ENCODE measurements at places on chromosomes 4 and X.

GRCh38 chrX:13271511-13271910 is 48.3 kb downstream of the ATXN3L start:
- no peak for DNase-seq

DNA sequence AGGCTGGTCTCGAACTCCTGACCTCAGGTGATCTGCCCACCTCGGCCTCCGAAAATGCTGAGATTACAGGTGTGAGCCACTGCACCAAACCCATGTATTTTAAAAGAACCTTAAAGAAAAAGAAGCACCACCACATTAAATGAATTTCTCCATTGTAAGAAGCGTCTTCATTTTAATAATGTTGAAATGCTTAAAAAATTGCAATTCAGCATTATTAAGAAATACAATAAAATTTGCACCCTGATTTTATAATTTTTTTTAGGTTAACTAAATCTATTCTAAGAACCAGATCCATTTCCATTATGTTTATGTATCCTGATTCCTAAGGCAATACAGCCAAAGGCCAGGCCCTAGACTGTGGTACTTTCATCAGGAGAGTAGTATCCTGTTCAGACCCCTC is 167.2 kb downstream of the BTC start:
- no peak for DNase-seq

DNA sequence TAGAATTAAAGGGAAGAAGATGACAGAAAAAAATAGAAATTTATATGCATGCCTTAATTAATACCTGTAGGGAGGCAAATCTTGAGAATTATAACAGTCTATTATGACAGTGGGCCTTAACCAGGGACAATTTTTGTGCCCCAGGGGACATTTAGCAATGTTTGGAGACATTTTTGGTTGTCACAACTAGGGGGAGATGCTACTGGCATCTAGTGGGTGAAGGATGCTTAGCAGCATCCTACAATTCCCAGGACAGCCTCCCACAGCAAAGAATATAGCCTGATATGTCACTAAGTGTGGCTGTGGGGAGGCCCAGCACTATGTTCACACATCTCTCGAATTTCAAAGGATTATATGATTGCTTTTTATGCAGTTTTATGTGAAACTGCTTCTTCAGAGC is 10.5 kb downstream of the GPR82 start:
- peak; percentile 25 for DNase-seq

- DNase-seq = peak; percentile 21
These were observed 14.7 kb upstream of the DCHS2 start for GRCh38 chr4:154506253-154506652.

DNA sequence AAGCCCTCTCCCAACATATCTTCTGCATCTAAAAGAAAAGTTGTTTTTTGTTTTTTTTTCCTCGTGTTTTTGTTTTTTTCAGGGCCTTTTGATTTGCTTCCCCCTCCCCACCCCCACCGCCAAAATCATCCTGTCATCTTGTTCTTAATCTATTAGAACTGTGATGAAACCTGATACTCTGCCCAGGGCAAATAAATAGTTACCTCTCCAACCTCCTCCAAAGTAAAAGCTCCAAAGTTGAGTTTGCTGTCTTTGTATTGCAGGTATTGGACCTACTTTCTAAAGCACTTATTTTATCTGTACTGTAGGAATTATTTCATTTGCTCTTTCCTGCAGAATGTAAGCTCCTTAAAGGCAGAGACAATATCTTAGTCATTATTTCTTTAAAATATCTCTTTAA is 172.9 kb downstream of the SOWAHB start:
- no peak for DNase-seq

DNA sequence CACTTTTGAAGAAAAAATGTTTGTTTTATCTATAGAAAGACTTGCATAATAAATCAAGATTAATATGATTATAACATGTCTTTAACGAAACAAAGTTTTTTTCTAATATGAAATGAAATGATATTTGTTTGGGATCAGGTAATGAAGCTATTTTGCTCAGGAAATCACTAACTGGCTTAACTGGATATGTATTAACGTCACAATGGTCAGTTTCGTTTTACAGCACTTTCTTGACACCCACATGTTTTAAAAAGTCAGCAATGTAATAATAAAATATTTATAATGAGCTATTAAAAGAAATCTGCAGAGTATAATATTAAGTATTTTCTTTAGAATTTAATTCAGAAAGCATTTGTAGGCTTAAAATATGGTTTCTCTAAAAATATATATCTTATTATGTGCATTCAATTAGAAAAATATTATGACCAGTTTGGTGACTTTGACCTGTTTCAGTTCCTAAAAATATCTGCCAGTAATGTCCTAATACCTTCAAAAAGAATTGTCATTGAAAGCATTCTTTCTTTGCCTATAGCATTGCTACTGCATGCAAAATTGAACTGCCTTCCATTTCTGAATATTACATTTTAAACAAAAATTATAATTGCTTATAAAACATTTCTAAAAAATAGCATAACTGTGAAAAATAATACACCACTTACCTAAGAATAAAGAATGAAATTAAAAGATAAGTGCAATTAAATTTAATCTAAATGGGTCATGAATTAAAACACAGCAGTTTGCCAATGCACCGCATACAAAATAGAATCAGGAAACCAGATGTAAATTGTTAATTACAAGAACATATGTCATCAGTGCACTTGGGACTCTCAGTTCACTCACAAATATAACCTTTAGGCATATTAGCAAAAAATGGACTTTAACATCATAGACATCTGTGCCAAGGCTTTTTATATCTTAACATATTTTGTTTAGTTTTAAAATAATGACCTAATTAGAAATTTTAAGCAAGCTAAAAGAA is 31.6 kb downstream of the TIGD2 start:
- DNase-seq = no peak

GRCh38 chrX:145813081-145813480 is 4.5 kb upstream of the SLITRK2 start:
- no peak for DNase-seq

GRCh38 chr4:88938138-88938537 is 118.8 kb downstream of the FAM13A start:
- no peak for DNase-seq

DNA sequence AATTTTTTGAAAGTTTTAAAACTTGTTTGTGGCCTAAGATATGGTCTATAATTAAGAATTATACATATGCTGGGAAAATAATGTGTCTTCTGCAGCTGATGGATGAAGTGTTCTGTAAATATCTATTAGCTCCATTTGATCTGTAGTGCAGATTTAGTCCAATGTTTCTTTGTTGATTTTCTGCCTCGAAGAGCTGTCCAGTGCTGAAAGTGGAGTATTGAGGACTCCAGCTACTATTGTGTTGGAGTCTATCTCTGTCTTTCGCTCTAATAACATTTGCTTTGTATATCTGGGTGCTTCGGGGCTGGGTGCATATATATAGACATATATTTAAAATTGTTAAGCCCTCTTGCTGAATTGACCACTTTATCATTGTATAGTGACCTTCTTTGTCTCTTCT is 2127.3 kb downstream of the PCDH7 start:
- DNase-seq = no peak
